ENCODE measurements at places on chromosomes 2 and 18. TPM values are rescaled to one million over a fixed set of nuclear protein-coding genes. Genes with fewer than 3 reads are reported as not detected.

DNA sequence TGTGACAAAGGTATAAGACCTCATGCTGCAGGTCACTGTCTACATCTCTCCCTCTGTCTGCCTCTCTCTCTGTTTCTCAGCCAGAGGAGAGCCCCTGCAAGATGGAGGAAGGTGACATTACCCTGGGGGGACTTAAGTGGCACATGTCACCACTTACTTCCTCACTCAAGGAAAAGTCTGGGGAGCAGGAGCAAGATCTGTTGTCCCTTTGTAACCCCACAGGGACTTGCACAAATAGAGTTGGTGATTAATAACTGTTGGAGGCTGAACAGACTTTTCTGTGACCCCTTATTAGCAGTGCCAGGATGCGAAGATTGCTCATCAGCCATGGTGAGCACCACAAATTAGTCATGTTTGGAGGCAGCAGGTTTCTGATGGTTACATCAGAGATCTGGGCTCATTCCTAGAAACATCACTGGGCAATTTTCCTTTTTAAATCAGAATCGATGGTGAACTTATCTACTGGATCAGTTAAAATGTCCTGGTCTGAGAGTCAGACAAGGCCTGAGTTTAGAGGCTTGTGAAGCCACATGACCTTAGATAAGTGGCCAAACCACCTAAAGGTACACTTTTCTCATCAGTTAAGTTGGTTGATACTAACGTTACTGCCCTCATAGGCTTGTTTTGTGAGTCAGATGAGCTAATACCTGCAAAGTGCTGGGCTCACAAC is 81.2 kb upstream of the LTBP1 start:
- H3K4me3 ChIP-seq, result no peak overlapping the region
- DNase-seq, result no peak
- H3K36me3 ChIP-seq, result no peaks in the 10 kb centered on the region

DNA sequence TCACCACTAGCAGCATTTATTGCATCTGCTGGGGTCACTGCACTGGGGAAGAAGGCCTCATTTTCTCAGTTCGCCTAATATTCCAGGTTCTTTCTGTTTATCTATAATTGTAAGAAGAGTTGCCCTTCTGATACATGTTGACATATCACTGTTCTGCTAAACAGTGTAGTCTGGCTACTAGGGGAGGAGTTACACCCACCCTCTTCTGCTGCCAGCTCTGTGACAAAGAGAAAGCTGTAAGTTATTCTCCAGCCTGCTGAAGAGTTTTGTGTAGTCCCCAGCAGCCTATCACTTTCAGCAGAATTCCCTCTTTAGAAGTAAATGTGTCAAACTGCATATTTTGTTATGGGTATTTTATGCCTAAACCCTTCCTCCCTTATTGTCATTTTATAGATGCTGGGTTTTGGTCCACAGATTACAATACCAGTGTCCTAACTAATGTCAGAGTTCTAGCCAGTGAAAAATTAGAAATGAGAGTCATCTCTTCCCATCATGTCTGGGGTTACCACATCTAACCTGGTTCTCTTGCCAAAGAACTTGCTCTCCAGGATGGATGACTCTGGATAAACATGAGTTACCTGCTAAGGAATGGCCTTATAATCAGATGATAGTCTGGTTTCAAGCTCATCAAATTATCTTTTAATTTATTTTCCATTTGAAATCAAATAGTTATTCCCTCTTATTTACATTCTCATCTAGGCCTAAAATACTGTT is 5.6 kb upstream of the MBOAT2 start:
- DNase-seq, result no peak
- no peak overlapping the region for H3K4me3 ChIP-seq
- no peaks in the 10 kb centered on the region for H3K27me3 ChIP-seq
- H3K27ac ChIP-seq, result no peak overlapping the region
- H3K36me3 ChIP-seq, result no peaks in the 10 kb centered on the region
- peaks cover 8% of the 10 kb centered on the region for H3K4me1 ChIP-seq

DNA sequence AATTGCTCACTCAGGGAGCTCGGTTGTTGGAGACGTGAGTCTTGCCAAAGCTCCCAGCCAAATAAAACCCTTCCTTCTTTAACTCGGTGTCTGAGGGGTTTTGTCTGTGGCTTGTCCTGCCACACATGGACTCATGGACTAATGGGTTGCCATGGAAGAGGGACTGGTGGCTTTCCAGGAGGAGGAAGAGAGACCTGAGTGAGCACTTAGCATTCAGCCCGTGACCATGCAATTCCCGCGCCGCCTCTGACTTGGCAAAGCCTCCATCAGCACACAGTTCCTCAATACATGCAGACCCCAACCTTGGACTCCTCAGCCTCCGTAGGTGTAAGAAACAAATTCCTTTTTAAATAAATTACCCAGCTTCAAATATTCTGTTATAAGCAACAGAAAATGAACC is 57.3 kb upstream of the TMEM18 start:
- DNase-seq, result no peak
- H3K4me3 ChIP-seq, result no peak overlapping the region
- no peaks in the 10 kb centered on the region for H3K4me1 ChIP-seq

FOXD4L1 gene
- total RNA-seq, result 0.73 TPM

DNA sequence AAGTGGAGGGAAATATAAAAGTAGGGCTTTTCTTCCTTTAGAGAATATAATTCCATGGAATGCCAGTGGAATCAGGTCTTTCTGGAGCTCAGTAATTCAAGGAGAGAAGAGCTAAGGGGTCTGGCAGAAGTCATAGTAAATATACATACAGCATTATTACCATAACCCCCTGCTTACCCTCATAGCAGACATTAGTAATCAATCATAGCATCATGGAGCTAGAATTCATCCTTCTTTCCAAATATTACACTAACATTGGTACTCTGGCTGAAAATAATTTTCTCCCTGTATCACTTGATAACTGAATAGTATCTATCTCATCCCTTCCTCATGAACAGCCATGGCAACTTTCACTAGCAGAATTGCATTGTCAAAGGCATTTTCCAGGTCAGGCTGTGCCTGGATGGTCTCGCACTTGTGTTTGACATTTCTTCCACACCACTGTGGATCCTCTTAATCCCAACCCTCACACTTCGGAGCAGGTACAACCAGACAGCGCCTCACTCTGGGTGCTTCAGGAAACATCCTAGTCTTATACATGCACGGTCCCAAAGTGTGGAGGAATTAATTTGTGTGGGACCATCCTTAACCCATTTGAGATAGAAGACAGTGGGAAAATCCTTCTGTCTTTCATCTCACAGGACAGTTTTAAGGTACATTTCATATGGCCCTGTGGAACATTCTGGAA is 84.2 kb upstream of the SEC11C start:
- no peak for DNase-seq
- H3K4me3 ChIP-seq, result no peak overlapping the region
- no peaks in the 10 kb centered on the region for H3K27me3 ChIP-seq
- no peak overlapping the region for H3K27ac ChIP-seq
- H3K4me1 ChIP-seq, result no peaks in the 10 kb centered on the region
- no peaks in the 10 kb centered on the region for H3K36me3 ChIP-seq

DNA sequence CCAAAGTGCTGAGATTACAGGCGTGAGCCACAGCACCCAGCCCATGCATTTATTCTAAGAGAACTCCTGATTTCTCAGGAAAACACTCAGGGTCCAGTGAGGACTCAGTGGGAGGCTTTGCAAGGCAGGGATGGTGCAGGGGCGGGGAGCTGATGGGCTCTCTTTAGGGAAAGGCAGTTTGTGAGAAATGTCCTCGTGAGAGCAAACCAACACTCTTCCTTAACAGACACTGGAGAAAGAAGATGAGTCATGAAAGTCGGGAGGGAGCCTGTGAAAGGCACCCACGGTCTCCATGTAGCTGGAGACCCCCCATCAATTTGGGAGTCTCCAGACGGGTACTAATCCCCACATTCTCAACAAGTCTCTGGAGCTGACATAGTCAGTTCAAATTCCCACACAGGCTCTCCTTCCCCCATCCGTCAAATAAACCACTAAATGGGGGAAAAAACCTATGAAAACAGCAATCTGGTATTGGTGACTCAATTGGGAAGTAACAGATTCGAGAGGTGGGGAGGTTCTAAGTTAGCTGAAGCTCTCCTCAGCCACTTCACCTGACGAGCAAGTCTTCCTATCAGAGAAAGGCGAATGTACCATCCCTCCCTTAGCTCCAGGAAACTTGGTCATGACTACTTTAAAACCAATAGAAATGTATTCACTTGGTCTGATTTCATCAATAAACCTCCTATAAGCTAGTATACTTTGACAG is 11.0 kb upstream of the CREG2 start:
- no peaks in the 10 kb centered on the region for H3K27me3 ChIP-seq
- peaks cover 27% of the 10 kb centered on the region for H3K4me1 ChIP-seq
- H3K27ac ChIP-seq, result no peak overlapping the region
- no peak overlapping the region for H3K4me3 ChIP-seq
- no peaks in the 10 kb centered on the region for H3K36me3 ChIP-seq

DNA sequence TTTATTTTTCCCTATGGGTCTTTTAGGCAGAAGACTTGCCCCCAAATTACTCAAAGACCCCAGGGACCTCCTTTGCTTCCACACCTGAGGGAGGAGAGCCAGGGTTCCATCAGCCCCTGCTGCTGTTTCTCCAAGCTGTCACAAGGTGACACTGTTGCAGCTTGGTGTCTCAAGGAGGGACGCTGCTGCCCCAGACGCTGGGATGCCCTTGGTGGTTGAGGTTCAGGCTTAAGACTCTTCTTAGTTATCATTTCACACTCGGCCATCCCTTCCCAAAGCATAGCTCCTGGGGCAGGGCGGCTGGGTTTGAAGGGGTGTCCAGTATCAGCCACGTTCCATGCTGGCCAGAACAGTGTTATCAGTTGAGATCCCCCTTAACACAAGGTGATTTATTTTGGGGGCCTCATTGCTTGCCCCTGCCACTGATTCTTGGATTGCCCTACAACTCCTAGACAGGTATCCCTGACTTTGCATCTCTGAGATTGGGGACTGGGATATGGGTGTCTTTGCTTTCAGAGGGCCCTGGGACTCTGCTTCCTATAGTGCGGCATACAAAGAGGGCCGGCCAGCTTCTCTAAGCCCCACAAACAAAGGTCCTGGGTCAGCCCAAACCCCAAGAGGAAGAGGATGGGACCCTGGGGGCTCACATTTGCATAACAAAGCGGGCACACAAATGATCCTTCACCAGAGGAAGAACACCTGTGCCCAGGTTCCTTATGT is 22.7 kb downstream of the GPR55 start:
- H3K27me3 ChIP-seq, result no peaks in the 10 kb centered on the region
- no peaks in the 10 kb centered on the region for H3K36me3 ChIP-seq
- H3K4me3 ChIP-seq, result no peak overlapping the region

DNA sequence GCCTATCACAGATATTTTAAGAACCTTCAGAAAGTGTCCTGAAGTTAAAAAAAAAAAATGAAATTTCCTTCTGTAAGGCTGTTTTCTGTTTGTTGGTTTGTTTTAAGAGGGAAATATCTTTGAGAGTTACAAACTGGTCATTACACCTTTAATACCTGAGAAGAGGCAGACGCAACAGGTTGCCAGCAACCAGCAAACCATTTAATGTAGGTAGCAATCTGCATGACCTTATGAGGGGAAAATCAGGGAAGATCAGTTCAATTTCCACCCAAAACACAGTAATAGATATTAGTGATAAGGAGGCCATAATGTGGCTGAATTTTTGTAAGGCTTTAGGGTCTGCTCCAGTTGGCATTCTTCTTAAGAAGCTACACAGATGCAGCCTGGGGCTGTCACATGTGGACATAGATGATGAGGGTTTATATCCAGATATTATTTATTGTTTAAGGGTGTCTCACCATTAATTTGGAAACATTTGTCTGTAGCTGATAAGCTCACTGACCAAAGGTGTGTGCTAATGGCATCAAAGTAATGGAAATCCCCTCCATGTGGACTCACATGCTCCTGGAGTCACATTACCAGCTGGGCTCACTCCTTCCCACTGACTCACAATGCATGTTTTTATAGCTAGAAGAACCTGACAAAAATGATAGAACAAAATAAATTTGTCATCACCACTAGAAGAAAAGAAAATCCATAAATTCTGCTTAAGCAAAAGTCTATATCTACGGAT is 83.5 kb upstream of the DTNA start:
- H3K4me1 ChIP-seq, result no peaks in the 10 kb centered on the region
- no peak for DNase-seq
- no peaks in the 10 kb centered on the region for H3K36me3 ChIP-seq
- no peak overlapping the region for H3K4me3 ChIP-seq
- no peak overlapping the region for H3K27ac ChIP-seq

MSTN gene
- total RNA-seq, result not detected

DNA sequence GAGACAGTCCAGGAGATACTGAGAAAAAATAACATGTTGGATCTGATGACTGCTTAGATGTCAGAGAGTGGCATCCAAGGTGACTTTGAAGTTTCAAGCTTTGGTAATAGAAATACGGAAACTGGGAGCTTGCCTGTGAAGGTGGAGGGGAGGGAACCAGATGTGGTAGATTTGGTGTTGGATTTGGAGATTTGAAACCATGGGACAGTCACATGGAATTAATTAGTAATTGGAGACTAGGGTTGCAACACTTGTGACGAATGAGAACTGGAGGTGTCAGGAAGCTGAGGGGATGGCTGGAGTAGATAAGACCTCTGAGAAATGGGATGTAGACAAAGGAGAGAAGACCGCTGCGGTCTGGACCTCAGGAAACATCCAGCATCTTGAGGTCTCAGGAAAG is 46.7 kb downstream of the RPL37A start:
- DNase-seq, result no peak
- H3K4me3 ChIP-seq, result no peak overlapping the region
- no peaks in the 10 kb centered on the region for H3K36me3 ChIP-seq
- H3K27me3 ChIP-seq, result no peaks in the 10 kb centered on the region

DNA sequence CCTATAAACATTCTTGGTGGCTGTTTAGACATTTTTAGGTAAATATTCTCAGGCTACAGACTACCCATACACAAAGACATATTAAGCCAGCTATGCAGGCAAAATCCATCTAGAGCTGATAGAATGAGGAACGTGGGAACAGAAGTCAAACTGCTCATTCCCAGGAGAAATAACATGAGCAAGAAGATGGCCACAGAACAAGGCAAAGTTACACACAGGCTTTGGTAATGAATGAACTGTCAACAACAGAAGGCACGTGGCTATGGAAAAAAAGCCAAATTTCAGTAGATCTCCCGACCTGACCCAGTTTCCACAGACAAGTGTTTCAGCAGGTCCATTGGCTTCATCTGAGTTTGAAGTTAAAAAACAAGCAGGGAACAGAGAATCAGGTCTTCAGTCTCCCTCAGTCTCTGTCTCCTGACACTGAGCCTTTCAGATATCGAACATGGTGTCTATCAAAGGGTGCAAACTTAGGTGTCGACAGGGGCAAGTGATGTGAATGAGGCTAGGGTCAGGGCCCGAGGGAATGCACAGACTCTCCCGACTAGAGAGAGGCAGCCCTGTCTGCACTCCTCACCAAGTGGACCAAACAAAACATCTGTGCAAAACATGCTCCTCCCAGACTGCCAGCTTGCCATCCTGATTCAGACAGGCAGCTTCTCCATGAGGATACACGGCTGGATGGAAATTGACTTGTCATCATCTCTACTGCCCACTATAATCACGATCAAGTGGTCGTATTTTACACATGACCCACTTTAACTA is 25.9 kb downstream of the SIGLEC15 start:
- H3K4me1 ChIP-seq, result no peaks in the 10 kb centered on the region
- H3K27me3 ChIP-seq, result no peaks in the 10 kb centered on the region

DNA sequence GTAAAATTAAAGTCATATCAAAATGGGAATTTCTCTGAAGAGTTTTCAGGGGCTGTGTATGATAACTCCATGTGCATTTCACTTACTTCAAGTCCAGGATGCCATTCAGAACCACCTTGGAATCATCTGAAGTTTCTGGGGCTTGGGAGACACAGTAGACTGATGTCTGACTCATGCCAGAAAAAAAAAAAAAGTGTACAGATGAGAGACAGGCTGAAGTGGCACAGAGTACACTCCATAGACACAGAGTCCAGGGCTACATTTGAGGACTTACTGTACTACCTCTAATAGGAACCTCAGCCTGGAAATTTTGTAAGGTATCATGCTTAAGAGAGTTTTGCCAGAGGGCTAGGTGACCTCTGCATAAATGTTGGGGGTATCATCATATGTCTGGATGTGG is 92.0 kb downstream of the SS18 start:
- no peak overlapping the region for H3K27ac ChIP-seq
- no peaks in the 10 kb centered on the region for H3K27me3 ChIP-seq
- H3K36me3 ChIP-seq, result no peaks in the 10 kb centered on the region
- no peak overlapping the region for H3K4me3 ChIP-seq

All from Caco-2 (cell line).